Activated CD4-positive, alpha-beta memory T cell treated with anti-CD3 and anti-CD28 coated beads, Interleukin-2, amount 10 ng/mL, durations not matched to agents 7 days and 5 days (primary cell): ENCODE measurements at places on chromosomes 2 and 18.

DNA sequence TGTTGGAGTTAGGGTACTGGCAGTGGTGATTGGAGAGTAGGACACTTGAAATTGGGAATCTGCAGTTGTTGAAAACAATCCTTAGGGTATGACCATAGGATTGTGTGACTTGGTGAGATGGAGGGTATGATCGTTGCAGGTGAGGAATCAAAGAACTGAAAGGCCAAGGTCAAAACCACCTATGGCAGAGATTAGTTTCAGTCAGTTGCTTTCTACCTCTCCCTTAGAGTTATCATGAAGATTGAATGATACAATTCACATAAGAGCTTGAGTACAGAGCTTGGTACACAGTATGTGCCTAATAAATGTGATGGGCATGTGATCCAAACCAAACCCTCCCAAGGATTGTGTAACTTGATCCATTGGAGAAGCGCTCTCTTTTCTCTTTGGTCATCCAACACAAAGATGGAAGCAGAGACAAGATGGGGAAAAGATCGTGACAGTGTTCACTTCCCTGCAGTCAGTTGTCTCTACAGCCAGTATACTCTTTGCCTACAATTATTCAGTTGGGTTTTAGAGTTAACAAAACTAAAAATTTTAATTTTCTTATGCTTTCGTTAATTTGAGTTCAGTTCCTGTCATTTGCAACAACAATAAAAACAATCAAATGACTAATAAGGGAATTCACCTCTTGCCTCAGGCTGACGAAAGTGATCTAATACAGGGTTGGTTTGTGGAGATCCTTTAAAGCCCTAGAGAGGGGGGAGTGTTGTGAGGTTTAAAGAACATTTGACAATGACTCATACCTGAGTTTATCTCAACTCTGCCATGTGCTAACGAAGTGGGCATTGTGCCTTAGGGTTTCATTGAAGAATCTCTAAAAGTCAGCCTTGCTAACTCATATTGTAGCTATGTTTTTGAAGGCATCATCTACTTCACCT, 14.8 kb upstream of the SMAD2 start:
- no peak for DNase-seq

- DNase-seq: peak; percentile 9
Observed at GRCh38 chr2:72991980-72992733, 74.8 kb downstream of the EMX1 start.

GRCh38 chr18:69213842-69214241, 186.8 kb upstream of the DOK6 start:
- DNase-seq: no peak

- DNase-seq: no peak
Observed at GRCh38 chr18:57087644-57088376, 59.1 kb upstream of the BOD1L2 start.

DNA sequence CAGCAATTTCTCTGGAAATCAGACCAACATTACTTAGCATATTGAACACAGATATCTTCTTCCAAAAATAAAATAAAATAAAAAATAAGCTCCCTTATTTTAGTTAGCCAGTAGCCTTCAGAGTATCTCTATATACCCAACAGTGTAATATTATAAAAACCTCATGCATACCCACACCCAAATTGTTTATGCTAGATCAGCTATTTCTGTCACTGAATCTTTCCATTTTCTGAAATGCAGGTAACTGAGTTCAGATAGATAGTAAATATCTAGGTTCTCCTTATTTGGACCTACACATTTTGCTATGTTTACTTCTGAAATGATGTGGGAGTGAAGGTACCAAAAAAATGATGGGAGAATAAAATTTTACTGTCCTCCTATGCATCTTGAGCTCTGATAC, 39.9 kb downstream of the TTC21B start:
- no peak for DNase-seq

GRCh38 chr2:50720697-50721315, 311.1 kb downstream of the NRXN1 start:
- no peak for DNase-seq

GRCh38 chr2:220068846-220069245, 441.4 kb downstream of the SLC4A3 start:
- DNase-seq: no peak

DNA sequence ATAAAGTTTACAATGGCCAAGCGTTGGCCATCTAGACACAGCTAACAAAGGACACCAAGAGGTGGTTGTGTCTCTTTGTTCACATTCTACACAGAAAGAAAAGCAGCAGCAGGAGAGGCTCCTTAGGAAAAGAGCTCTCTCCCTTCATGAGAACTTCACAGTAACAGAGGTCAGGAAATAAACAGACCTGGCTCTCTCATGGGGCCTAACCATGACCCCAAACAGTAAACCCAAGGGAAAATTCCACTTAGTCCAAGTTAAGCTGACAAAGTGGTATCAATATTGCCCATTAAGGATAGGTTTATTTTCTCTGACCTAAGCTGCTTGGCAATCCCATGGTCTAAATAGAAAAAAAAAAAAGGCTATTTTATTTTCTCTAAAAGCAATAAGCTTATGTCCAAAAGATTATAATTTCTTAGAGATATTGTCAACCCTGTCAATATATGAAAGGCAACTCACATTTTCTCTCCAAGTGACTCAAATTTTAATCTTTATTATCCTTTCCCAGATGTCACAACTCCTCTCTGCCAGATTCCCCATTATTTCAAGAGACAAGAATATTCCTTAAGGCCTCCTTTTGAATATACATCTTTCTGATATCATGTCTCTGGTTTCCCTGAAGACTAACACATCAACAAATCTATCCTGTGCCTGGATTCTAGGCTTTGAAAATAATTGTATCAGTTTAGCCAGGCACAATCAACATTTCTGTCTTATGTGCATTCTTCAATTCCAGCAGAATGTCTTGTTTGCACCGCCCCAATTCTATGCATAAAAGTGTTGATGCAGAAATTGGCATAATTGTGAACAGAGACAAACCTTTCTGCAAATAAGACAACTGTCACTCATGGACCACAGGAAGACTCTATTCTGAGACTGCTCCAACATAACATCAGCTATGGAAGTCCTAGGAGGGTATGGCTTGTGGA, 91.1 kb downstream of the UPP2 start:
- DNase-seq: no peak

DNA sequence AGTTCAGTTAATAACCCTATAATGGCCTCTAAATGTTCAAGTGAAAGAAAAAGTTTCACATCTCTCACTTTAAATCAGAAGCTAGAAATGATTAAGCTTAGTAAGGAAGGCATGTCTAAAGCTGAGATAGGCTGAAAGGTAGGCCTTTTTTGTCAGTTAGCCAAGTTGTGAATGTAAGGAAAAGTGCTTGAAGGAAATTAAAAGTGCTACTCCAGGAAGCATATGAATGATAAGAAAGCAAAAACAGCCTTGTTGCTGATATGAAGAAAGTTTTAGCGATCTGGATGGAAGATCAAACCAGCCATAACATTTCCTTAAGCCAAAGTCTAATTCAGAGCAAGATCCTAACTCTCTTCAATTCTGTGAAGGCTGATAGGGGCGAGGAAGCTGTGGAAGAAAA, 10.1 kb downstream of the PLCL1 start:
- no peak for DNase-seq

DNA sequence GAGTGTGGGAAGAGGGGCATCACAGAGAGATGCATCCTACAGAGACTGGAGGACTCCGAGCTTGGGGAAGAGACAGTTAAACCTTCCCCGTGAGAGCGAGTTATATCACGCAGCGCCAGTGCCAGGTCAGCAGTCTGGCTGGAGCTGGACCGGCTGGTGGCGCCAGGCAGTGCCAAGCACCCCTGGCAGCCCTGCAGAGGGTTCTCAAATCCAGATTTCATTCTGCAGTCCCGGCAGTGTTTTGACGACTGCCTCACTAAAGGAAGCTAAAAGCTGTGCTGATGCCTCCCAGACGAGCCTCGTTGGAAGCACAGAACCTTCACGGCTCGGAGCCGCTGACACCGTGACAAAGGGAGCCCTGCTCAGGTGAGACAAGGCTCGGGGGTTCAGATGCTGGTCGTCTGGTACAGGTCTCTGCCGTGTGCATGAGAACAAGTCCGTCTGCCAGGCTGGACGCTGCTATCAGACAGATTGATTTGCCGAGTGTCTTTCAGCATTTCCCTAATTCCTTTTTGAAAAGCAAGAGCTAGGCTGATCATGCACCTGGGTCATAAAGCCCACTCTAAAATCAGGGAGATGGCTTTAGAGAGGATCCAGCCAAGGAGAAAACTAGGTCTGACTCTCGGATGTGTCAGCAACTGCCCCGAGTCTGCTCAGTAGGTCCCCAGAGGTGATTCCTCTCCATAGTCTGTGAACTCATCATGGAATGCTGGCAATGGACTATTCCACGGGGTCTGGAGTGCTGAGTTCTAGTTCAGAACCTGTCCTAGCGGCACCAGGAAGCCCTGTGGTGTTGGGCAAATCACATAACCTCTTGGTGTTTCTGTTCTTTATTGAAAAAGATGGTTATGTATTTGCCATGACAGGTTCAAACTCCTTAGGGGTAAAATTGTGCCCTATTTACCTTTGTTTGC, 240.6 kb downstream of the SOX11 start:
- DNase-seq: no peak
